Activated T-helper 1 cell treated with Interleukin-2 at 50 U/mL for 16 hours (primary cell): ENCODE measurements at places on chromosomes 1 and 21.

DNA sequence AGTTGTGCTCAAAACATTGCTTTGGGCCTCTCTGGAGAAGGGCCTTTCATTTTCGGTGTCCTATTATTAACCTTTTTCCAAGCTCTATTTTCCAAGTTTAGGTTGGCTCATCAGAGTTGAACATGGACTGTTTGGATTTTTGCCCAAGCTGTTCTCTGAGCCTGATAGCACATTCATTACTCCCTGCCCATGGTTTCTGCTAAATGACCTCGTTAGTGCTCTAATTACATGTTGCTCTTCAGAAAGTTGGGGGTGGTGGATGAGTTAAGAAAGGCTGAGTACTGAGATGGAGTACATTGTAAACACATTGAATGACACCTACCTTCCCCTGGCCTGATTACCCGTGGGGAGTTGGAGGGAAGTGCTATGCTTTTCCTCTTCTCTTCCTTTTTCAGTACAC is 38.9 kb downstream of the LMO4 start:
- DNase-seq: no peak

DNA sequence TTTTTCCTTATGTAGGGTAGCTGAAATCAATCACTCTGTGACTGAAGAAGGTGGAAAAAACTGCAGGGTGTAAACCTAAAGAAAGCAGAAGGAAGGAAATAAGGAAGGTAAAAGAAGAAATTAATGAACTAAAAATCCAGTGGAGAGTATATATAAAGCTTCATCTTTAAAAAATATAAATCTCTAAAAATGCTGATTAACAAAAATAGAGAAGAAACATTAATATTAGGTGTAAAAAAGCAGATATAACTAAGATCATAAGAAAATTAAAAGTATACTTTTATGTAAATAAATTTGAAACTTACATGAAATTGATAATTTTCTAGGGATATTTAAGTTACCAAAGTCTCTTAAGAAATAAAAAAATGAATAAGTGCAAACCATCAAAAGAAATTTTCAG is 159.8 kb downstream of the GALNT2 start:
- DNase-seq: no peak

- no peak for DNase-seq
Observed at GRCh38 chr1:55280731-55281130, 65.6 kb upstream of the USP24 start.

DNA sequence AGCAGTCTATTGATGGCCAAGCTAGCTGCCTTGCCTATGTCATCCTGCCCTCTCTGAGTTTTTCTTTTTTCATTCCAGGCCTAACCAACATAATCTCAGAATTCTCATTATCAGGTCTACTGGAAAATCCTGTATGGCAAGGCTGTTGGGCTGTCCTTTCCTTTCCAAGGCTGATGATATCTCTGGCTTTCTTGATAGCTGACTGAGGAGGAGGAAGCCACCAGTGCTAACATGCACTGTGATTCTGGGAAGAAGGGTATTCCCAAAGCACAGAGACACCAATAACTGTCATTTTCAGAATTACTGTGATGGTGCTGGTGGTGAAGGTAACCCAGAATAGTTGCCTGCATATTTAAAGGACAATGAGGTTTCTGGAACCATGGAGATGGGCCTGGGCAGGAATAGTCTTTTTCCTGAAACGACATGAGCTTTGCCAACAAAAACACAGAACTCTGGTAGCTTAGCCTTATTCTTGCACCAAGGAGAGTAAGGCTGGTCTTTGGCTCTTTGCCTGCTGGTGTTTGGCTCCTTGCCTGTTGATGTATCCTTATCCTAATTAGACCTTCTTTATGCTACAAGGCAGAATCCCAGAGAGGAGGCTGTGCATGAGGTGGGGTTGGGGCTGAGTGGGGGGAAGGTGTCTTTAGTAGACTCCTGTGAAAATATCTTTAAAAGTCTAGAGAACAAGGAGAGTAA is 157.4 kb downstream of the TNFSF18 start:
- DNase-seq: no peak

- no peak for DNase-seq
Observed at GRCh38 chr1:13723810-13724209, 23.8 kb downstream of the PRDM2 start.

DNA sequence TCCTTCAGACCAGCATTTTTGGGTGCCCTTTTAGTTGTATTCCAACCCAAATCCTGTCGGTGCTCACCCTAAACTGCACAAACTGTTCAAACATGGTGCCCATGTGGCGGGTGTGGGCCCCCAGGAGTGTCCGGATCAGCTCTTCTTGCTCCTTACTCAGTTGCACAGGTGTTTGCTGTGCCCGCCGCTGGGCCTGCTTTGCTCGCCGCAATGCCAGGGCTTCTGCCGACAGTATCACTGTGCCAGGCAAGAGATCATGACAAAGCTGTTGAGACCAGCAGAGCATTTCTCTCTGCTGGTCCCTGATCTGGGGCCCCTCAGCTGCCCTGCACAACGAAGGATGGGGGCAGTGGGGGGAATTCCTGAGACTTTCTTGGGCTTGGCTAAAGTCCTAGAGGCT is 4.9 kb downstream of the NR1I3 start:
- DNase-seq: no peak
